ENCODE measurements at places on chromosomes 6 and 20.

DNA sequence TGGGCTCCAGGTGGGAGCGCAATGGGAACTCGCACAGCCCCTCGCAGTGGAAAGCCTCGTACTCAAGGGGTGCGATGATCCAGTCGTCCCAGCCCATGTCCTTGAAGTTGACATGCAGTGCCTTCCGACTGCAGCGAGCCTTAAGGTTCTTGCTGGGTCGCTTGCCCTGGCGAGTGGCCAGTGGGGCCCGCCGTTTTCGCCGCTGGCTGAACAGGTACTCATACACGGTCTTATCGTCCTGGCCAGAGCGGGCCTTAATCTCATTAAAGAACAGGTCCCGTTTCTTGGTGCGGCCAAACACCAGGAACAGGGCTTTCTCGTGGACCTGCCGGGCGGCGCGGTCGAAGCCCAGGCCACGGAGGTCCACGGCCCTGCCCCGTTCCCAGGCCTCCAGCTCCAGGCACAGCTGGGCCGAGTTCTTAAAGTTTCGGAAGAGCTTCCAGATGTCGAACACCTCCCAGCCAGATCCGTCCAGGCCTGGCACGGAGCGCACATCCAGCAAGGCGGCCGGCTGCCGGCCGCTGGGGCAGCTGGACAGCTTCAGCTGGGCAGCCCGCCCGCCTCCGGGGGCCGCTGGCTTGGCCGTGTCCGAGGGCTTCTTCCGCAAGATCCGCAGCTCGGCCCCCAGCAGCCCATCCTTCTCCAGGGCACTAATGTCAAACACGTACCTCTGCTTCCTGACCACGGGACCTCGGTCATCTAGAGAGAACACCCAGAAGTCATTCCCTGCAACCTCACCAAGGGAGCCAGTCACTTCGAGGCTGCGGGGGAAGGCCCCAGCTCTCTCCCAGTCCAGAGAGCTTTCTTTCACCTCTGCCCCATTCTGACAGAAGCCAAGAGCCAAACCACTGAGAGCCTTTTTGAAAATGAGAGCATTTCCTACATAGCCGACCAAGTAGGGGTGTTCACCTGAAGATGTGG is 3.7 kb downstream of the GDF5 start:
- DNase-seq, result no peak

GRCh38 chr20:50845566-50846215 is 50.8 kb downstream of the BCAS4 start:
- no peak for DNase-seq

DNA sequence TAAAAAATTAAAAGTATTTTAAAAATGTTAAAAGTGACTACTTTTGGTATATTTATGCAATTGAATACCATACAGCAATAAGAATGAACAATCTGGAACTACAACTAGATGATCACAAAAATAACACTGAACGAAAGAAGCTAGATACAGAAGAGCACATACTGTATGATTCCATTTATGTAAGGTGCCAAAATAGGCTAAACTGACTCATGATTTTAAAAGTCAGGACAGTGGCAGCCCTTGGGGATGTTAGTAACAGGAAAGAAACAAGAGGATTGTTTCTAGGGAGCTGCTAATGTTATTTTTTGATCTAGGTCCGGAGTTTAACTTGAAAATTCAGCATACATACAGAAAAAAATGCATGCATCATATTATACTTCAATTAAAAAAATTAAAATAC is 42.3 kb downstream of the KIF13A start:
- no peak for DNase-seq

- DNase-seq, result no peak
Observed at GRCh38 chr20:41408156-41408794, 41.7 kb upstream of the EMILIN3 start.

GRCh38 chr6:136969930-136970329 is 47.8 kb downstream of the SLC35D3 start:
- no peak for DNase-seq

GRCh38 chr20:12040261-12040660 is 122.6 kb downstream of the BTBD3 start:
- no peak for DNase-seq

GRCh38 chr6:40523505-40524172 is 63.5 kb downstream of the LRFN2 start:
- DNase-seq, result no peak

DNA sequence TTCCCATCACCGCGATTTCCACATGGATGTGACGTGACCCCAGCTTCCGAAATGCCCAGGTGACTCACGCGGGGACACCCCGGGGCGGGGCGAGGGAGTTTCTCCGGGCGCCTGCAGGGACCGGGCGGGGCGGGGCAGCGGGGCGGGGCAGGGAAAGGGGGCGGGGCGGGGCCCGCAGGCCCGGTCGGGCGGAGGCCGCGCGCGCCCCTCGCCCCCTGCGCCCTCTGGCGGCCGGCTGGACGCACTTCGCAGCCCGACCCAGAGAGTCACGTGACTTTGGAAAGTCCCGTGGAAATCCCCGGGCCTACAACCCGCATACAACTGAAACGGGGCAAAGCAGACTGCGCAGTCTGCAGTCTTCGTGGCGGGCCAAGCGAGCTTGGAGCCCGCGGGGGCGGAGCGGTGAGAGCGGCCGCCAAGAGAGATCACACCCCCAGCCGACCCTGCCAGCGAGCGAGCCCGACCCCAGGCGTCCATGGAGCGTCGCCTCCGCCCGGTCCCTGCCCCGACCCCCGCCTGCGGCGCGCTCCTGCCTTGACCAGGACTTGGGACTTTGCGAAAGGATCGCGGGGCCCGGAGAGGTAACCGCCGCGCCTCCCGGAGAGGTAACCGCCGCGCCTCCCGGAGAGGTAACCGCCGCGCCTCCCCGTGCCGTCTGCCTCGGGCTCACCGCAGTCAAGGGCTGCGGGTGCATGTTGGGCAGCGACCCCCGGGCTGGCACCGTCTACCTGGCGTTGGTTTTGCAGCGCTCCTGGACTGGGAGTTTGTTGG is at the start of gene TNFAIP3:
TSS of gene TNFAIP3 (plus strand) at position 346 of the 771 bp plus-strand sequence. CDS start 3,969 bp downstream, outside the sequence.
- peak; percentile 90 for DNase-seq
